ENCODE measurements at places on chromosomes 16 and 17. TPM values are rescaled to one million over a fixed set of nuclear protein-coding genes. Genes with fewer than 3 reads are reported as not detected.

KRTAP4-1 gene
- total RNA-seq, result not detected

SERPINF2 gene
- not detected for total RNA-seq

NPIPA3 gene
- total RNA-seq, result 0.69 TPM

BORCS6 gene
- 5.1 TPM for total RNA-seq

STAC2 gene
- 0.46 TPM for total RNA-seq

AURKB gene
- 6.9 TPM for total RNA-seq

SLFN14 gene
- total RNA-seq, result 0.23 TPM

KIF18B gene
- total RNA-seq, result 1.4 TPM

CCL23 gene
- not detected for total RNA-seq

WFDC1 gene
- 7.6 TPM for total RNA-seq

VMO1 gene
- total RNA-seq, result 0.69 TPM

INCA1 gene
- 0.69 TPM for total RNA-seq

SALL1 gene
- 8.1 TPM for total RNA-seq

GPR139 gene
- 3.2 TPM for total RNA-seq

ADAD2 gene
- 0.23 TPM for total RNA-seq

ZNF23 gene
- 18.9 TPM for total RNA-seq

SULT1A4 gene
- total RNA-seq, result 2.1 TPM

CCL7 gene
- not detected for total RNA-seq

GINS2 gene
- total RNA-seq, result 5.8 TPM

All from diencephalon (tissue), 1 donor.